ENCODE measurements at places on chromosomes 5 and 9.

DNA sequence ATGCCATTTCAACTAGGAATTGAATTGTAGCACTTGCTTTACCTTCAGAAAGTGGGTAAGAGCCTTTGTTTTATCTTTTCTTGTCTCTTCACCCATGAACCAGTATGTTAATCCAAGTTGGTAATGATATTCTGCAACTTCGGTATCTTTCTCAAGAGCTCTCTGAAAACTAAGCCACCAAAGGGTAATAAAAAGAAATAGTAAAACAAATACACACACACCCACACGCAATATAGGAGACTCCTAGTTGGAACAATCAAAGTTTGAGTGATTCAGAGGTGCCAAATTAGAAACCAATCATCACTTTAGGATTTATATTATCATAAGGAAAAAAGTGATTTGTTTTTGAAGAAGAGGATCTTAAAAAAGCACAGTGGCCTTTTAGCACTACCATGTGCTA, 30.4 kb downstream of the SKIC3 start:
- no peak for DNase-seq

- no peak for DNase-seq
Measured at GRCh38 chr5:1883925-1884677, 1.4 kb upstream of the IRX4 start.

- DNase-seq, result no peak
Measured at GRCh38 chr5:169081000-169081724, 219.8 kb downstream of the SLIT3 start.

DNA sequence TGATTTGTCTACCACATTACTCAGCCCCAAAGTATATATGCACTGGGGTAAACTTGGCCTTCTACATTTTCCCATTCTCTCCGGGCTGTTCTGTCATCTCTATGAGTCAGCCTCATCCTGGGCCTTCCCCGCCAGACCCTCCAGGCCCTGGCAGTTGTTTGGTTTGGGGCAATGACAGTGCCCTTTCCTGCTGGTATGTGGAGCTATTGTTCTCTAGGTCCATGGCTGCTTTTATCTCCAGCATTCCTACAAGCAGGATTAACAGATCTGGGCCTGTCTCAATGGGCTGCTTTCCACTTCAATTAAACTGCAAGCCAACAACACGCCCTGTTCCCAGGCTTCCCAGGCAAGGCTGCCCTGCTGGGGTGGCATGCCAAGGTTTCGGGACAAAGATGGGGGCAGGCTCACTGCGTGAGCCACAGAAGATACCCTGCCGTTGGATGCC, 136.4 kb downstream of the SLIT3 start:
- no peak for DNase-seq

- DNase-seq, result no peak
Measured at GRCh38 chr5:120388016-120388781, 75.9 kb upstream of the PRR16 start.

DNA sequence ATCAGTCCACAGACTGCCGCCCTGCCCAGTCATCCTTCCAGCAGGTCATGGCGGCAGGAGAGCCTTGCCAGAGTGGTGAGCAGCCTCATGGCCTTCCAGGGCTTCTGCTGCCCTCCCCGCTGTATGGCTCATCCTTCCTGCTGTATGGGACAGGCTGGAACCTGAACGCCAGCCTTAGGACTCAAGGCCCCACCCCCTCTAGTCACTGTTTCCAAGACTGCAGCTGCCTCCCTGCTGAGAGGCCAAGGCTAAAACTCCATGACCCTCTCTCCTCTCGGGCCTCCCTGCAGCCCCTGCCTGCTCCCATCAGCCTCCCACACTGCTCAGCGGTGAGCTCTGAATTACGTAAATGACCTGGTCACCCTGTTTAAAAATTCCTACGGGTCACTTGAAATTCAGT, 227.5 kb downstream of the AGTPBP1 start:
- no peak for DNase-seq

GRCh38 chr9:94829380-94830070, 103.0 kb downstream of the AOPEP start:
- DNase-seq, result no peak

GRCh38 chr9:130438382-130438981, 6.3 kb upstream of the ASS1 start:
- no peak for DNase-seq

DNA sequence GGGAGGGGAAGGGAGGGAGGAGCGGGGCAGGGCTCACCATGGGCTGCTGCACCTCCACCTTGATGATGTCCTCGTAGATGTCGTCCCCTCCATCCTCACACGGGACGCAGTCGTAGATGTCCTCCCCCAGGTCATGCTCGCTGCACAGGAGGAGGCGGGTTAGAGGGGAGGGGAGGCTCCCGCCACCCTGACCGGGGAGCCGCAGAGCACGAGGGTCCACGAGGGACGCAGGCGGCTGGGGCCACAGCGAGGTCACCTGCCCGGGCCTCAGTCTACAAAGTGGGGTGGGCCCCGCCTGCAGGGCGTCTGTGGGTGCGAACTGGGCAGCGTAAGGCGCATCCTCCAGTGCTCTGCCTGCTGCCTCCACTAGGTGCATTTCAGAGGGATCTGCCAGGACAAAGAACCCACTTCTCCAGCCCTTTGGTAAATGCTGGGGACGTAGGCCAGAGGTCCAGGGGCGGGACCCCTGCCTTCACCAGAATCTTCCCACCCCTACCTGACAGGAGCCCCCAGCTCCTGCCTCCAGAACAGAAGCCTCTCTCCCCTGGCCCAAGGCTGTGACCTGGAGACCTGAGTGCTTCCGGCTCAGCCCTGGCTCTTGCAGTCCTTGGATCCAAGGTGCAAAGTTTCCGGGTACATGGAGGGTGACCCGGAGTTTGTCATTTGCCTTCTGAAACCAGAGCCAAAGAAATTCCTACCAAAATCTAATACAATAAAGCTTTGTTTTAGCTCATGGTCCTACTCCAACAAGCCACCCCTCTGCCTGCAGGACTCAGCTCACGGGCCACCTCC, 74.1 kb upstream of the SARDH start:
- no peak for DNase-seq

- DNase-seq, result no peak
Measured at GRCh38 chr9:128166169-128166568, 6.1 kb downstream of the BBLN start.

- peak; percentile 99 for DNase-seq
Measured at GRCh38 chr9:14538526-14538925, 154.7 kb downstream of the ZDHHC21 start.

GRCh38 chr9:110126986-110127864, 80.7 kb downstream of the C9orf152 start:
- no peak for DNase-seq

DNA sequence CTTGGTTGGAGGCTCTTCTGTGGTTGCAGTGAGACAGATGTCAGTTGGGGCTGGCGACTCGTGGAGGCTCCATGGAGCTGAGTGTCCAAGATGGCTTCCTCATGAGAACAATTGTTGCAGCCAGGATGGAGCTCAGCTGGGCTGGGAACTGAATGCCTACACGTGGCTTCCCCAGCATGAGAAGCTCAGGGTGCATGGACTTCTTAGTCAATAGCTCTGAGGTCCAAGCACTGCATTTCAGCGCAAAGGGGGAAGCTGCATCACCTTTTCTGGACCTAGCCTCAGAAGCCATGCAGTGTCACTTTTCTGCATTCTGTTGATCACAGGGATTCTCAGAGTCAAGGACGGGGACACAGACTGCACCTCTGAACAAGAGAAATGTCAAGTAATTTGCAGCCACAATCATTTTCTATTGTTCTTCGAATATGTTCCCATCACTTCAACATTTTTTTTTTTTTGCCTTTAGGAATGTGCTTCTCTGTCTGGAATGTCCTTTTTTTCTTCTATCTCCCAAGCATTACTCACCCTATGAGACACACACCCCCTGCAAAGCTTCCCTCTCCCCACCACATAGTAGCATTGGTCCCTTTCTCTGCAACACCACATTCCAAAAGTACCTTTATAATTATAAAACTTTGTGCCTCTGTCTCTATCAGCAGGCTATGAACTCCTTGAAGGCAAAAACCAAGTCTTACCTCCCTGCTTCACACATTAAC, 57.5 kb upstream of the STK32A start:
- no peak for DNase-seq

DNA sequence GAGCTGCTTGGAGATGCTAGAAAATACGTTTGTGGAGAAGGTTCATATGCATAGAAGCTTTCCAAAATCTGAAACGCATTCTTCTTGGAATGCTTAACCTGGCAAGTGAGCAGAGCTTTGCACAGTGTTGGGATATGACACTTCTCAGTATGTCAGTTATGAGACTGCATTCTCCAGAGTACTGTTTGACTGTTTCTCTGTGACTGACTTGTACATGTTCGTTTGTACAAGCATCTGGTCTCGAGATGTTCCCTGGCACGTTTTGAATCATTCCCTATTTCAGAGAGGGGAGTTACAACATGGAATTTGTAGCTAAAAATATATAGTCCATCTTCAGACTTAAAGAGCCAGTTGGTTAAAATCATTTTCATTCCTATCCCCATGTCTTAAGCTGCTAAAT, 272.4 kb downstream of the ARRDC3 start:
- DNase-seq, result no peak

- no peak for DNase-seq
Measured at GRCh38 chr5:96209829-96210228, 223.2 kb downstream of the PCSK1 start.

DNA sequence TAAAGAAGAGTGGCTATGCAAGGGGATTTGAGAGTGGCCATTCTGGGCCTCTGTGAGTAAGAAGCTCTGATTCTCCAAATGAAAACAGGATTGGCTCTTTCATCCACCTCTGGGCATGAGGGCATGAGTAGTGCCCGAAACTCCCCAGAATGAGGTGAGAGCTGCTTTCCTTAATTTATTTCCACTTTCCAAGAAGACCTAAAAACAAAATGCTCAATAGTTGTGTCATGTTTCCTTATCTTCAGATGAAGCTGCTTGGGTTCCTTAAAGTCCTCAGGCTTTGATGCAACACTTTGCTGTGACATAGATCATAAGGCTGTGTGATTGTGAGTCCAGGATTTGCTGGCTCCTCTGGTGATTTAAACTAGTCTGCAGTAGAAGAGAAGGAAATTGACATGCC, 3.1 kb upstream of the ZCCHC10 start:
- DNase-seq, result no peak

- no peak for DNase-seq
Measured at GRCh38 chr5:14684757-14685156, 20.2 kb downstream of the OTULIN start.

- DNase-seq, result no peak
Measured at GRCh38 chr9:137643921-137644320, 25.1 kb downstream of the EHMT1 start.

DNA sequence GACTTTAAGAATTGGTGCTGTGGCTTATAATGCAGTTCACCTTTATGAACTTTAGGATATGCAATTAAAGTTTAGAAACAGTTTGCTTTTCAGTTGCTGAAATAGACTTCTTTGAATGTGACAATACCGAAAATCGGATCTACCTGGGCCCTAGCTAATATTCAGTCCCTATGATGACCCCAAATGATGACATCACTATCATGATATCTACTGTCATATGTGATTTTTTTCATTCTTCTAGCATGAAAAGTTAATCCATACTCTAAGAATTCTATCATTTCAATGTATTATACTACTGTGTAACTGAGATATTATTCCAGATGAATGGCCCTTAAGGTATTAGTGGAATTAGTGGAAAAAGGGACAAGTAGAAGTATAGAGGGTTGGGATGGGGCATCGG, 487.2 kb upstream of the TUSC1 start:
- DNase-seq, result no peak

Data from NCI-H82 (cell line).